ENCODE measurements at places on chromosomes 3 and 15. TPM values are rescaled to one million over a fixed set of nuclear protein-coding genes. Genes with fewer than 3 reads are reported as not detected.

Gene SLC15A2
- polyA plus RNA-seq, result 9.5 TPM

Gene SLC9C1
- polyA plus RNA-seq, result 0.73 TPM

Gene ANKRD34C
- polyA plus RNA-seq, result 0.09 TPM

Gene ARNT2
- 63.0 TPM for polyA plus RNA-seq

Gene ZKSCAN7
- polyA plus RNA-seq, result 19.4 TPM

Gene HACD2
- polyA plus RNA-seq, result 60.1 TPM

Gene HCLS1
- polyA plus RNA-seq, result 7.3 TPM

Gene CASR
- polyA plus RNA-seq, result 21.9 TPM

Gene THRB
- polyA plus RNA-seq, result 27.7 TPM

Gene CSTA
- 0.69 TPM for polyA plus RNA-seq

Gene ADPRH
- 6.6 TPM for polyA plus RNA-seq

Gene SAMD7
- not detected for polyA plus RNA-seq

Gene ERICH6
- polyA plus RNA-seq, result 0.62 TPM

All from right renal pelvis (tissue), 4 donors.